ENCODE measurements at places on chromosomes 3 and 15. TPM values are rescaled to one million over a fixed set of nuclear protein-coding genes. Genes with fewer than 3 reads are reported as not detected.

C2CD4A gene
- not detected for total RNA-seq

SYNPR gene
- not detected for total RNA-seq

NAALADL2 gene
- total RNA-seq = 1.6 TPM

GLDN gene
- 66.0 TPM for total RNA-seq

- DNase-seq = no peak
These were observed 437.8 kb downstream of the MAGI1 start for GRCh38 chr3:65600888-65601287.

- no peak for DNase-seq
These were observed 23.6 kb downstream of the RASGRP1 start for GRCh38 chr15:38541026-38541425.

DNA sequence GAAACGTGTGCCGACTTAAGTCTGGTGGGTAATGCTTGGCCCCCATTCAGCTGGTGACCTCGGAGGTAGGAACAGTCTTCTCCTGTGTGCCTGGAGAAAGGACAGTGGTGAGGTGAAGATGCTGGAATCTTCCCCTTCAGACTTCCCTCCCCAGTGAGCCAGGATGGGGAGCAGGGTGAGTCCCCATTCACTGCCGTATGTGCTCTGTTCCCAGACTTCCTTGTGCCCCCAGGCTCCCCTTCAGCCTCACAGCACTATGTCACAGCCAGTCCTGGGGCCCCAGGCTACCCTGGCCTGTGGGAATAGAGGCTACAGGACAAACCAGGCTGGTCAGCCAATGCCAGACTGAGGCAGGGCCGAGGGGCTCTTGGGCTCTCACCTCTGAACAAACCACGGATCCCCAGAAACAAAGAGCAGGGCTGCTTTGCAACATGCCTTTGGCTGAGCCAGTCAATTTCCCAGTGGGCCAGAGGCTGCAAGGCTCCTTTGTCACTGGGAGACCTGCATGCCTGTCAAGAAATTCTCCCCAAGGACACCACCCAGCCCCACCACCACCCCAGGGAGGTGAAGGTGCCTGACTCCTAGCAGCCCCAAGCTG is 31.8 kb upstream of the HHATL start:
- no peak for DNase-seq

- no peak for DNase-seq
These were observed 10.7 kb downstream of the THSD4 start for GRCh38 chr15:71125831-71126450.

DNA sequence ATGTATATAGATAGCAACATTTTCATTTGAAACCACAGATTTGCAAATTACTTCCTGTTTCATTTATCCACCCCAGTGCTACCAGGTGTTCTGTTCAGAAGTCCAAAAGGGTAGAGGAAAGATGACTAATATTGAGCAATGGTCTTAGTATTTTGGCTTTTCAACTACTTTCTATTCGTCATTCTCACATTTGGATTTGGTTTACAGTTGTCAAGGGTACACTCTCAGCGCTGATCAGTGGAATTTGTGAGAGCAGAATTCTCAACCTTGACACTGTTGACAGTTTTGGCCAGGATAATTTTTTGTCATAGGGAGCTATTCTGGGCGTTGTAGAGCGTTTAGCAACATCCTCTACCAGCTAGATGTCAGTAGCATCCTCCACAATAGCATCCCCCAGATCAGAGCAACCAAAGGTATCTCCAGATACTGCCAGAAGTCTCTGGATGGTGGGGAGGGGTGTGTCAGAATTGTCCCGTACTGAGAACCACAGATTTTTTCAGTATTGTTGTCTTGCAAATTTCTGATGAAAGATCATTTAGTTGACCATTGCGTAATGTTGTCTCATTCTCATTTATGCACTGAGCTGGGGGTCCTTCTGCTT is 4.2 kb downstream of the HMCES start:
- DNase-seq = no peak

GRCh38 chr3:171935261-171936123 is 92.3 kb downstream of the TMEM212 start:
- no peak for DNase-seq

- no peak for DNase-seq
These were observed 187.9 kb downstream of the AKAP13 start for GRCh38 chr15:85568261-85568808.

Data from H4 (cell line).